Kidney (tissue), 22 donors: ENCODE measurements at places on chromosomes 3 and 15. TPM values are rescaled to one million over a fixed set of nuclear protein-coding genes. Genes with fewer than 3 reads are reported as not detected.

Gene TMEM212
- polyA plus RNA-seq = not detected

Gene GOLGA8O
- 0.28 TPM for polyA plus RNA-seq

Gene PDZRN3
- 9.5 TPM for polyA plus RNA-seq

Gene CA12
- 242 TPM for polyA plus RNA-seq

DNA sequence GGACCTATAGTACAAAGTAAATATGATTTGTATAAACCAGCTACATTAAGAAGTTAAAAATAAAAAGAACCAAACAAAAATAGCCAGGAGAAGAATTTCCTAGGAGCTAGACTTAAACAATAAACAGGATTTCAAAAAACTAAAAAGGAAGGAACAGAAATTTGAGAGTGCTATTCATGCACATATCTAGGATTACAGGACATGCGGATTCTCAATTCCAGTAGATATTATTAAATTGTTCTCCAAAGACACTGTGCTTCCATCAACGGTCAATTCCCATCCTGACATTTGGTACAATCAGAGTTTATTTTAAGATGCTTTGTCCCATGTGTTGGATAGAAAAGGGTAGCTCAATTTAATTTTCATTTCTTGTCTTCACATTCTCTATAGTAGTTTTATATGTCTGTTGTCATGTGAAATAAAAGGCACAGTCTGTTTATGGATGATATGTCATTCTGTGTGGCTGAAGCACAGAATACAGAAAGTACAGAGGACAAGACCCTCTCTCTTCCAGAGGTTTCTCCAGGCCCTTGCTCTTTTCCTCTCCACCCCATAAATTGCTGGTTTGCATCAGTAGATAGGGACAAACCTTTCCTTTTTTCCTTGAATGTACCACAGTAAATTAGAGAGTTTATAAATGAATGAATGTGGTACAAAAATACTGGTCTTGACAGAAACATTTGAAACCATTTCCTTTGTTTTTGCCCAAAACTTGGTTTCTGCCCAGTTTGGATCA lies 3.5 kb downstream of the PLOD2 start:
- no peak overlapping the region for H3K27ac ChIP-seq
- peaks cover 11% of the 10 kb centered on the region for H3K4me1 ChIP-seq
- H3K36me3 ChIP-seq = no peaks in the 10 kb centered on the region
- H3K27me3 ChIP-seq = no peaks in the 10 kb centered on the region
- H3K4me3 ChIP-seq = no peak overlapping the region
